ENCODE measurements at places on chromosomes 12 and 14.

DNA sequence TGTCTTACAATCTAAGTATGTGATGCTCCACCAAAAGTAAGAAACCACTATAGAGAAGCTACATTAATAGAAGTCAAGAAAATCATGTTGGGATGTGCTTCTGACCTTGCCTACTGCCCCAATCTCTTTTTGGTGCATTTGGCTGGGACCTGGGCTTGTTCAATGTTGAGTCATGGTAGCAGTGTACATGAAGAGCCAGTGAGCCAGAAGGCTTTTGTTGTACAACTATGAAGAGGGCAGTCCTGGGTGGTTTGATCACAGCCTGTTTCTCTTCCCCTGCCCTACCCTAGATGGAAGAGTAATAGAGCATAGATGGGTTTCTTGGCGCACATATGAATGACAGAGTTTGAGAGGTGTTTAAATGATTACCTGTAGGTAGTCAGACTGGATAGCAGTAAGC is 56.4 kb downstream of the UBR7 start:
- DNase-seq = no peak

- no peak for DNase-seq
Measured at GRCh38 chr14:80988735-80989429, 33.5 kb downstream of the TSHR start.

DNA sequence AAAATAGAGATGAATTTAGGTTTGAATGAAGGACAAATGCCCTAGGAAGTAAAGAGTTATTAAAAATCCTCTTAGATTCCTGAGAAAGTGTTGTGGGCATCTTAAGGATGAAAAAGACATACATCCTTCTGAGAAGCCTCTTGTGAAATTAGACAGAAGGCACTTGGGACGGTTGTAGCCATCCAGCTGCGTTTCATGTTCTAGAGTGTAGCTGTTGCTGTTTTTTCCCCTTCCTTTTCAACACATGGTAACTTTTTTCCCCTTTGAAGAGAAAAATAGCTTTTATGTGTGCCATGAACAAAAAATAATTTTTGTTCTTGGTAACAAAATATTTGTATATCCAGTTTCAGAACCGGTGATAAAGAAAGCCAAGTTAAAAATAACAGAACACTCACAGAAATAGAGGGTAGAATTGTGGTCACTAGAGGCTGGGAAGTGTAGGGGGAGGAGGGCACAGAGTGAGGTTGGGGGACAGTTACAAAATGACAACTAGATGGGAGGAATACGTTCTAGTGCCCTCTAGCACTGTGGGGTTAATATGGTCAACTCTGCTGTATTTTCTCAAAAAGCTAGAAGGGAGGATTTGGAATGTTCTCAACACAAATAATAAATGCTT is 58.4 kb downstream of the PTHLH start:
- DNase-seq = no peak

GRCh38 chr12:116924558-116925453 is 14.1 kb downstream of the FBXW8 start:
- no peak for DNase-seq
